ENCODE measurements at places on chromosomes 7 and 10.

DNA sequence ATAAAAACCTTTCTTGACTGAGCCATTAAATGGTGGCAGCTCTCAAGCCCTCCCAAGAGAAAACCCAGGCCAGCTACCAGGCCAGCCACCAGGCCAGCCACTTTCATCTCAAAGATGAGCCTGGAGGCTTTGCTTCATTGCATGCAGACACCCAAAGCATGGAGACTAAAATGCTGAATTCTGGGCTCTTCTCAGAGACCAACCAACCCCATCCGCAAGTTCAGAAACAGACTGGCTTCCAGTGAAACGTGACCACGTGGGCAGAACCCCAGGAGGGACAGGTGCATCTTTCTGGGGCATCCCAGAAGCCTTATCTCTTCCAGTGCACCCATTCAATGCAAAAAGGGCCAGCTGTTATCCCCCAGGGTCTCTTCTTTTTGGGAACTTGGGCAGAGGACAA, 20.9 kb downstream of the CHST15 start:
- DNase-seq = no peak

- no peak for DNase-seq
Measured at GRCh38 chr7:117283371-117283770, 39.5 kb downstream of the WNT2 start.

- no peak for DNase-seq
Measured at GRCh38 chr10:87715552-87716347, 56.1 kb downstream of the PAPSS2 start.

DNA sequence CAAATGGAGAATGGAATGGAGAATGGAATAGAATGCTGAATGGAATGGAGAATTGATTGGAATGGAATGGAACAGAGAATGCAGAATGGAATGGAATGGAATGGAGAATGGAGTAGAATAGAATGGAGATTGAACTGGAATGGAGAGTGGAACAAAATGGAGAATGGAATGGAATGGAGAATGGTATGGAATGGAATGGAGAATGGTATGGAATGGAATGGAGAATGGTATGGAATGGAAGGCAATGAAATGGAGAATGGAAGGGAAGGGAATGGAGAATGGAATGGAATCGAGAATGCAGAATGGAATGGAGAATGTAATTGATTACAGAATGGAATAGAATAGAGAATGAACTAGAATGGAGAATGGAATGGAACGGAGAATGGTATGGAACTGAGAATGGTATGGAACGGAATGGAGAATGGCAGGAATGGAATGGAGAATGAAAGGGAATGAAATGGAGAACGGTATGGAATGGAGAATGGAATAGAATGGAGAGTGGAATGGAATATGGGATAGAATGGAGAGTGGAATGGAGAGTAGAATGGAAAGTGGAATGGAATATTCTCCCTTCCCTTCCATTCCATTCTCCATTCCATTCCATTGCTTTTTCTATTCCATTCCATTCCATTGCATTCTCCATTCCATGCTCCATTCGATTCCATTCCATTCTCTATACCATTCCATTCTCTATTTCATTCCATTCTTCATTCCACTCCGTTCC, 88.2 kb downstream of the NSUN6 start:
- no peak for DNase-seq

- DNase-seq = no peak
Measured at GRCh38 chr10:5633166-5633749, 33.1 kb downstream of the ASB13 start.

DNA sequence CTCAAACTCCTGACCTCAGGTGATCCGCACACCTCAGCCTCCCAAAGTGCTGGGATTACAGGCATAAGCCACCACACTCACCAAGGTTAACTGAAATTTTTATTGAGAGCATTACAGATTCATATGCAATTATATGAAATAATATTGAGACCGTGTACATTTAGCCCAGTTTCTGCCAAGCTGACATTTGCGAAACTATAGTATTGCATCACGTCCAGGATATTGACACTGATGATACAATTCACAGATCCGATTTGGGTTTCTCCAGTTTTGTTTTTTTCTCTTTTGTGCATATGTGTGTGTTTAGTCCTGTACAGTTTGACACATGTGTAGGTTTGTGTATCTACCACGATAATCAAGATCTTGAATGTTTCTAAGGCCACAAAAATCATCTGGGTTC, 627.9 kb upstream of the FOXK1 start:
- DNase-seq = no peak

DNA sequence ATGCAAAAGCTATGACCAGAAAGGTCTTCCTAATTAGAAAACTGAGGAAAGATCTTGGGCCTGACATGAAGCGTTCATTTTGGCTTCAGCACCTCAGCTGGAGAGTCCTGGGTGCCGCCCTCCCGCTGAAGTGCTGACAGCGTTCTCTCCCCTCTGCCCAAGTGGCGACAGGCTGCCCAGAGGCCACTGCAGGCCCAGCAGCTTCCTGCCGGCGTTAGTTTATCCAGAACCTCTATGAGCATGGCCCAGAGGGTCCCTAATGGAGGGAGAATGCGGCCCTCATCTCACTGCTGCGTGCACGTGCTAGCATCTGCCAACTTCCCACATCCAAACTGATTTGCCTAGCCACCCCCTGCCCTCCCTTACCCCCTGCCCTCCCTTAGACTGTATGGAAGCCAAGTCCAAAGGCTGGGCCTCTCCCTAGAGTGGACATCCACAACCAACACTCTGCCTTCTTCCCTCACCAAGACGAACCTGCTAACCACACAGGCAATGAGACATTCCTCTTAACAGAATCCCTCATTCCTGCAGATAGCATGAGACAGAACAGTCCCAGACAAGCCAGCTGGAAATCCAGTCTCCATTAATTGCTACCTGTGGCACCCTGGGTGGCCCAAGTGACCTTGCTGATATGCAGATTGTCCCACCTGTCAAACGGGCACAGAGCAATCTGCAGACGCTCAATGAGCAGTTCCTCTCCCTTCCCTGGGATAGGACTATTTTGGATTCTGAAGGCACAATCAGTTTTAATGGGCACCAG, 108.4 kb downstream of the C10orf90 start:
- no peak for DNase-seq

- DNase-seq = no peak
Measured at GRCh38 chr7:116588641-116589594, 64.1 kb downstream of the CAV1 start.

- no peak for DNase-seq
Measured at GRCh38 chr10:102473445-102474331, 22.3 kb upstream of the C10orf95 start.

- DNase-seq = no peak
Measured at GRCh38 chr10:13520194-13520593, 8.6 kb downstream of the BEND7 start.

DNA sequence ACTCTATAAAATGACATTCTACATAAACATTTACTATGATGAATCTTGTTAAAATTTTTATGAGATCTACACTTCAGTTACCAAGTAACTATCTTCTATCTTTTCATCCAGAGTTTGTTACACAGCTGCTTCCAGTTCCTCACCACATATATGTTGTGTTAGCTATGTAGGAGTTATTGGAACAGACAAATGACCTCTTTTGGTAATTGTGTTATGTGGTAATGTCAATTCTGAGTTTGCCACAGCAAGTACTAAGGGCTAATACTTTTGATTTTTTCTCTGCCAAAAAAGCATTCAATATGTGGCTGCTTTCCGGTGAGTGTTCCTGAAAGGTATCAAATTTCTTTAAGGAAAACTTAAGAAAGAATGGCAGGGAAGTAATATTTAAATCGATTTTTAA, 573.9 kb upstream of the PCDH15 start:
- no peak for DNase-seq

GRCh38 chr10:26931223-26931622, 70.5 kb upstream of the ABI1 start:
- no peak for DNase-seq

Measured in activated CD4-positive, alpha-beta T cell treated with anti-CD3 and anti-CD28 coated beads for 1 hour (primary cell).